ENCODE measurements at places on chromosomes 6 and 20. TPM values are rescaled to one million over a fixed set of nuclear protein-coding genes. Genes with fewer than 3 reads are reported as not detected.

The CDSN gene
- total RNA-seq: not detected

The CST7 gene
- not detected for total RNA-seq

The TNFRSF21 gene
- total RNA-seq: 39.3 TPM

The RNF39 gene
- not detected for total RNA-seq

The CTAGE9 gene
- total RNA-seq: not detected

The ALDH8A1 gene
- total RNA-seq: not detected

The MDC1 gene
- total RNA-seq: 12.6 TPM

The KHDC1L gene
- not detected for total RNA-seq

The CDKAL1 gene
- 31.8 TPM for total RNA-seq

The SLC25A27 gene
- total RNA-seq: 7.5 TPM

The STX11 gene
- 6.3 TPM for total RNA-seq

The TREML2 gene
- total RNA-seq: not detected

The BTN2A1 gene
- 11.1 TPM for total RNA-seq

The PAX1 gene
- 0.12 TPM for total RNA-seq

The ADGRG6 gene
- total RNA-seq: 15.3 TPM
